ENCODE measurements at places on chromosomes 1 and 21.

DNA sequence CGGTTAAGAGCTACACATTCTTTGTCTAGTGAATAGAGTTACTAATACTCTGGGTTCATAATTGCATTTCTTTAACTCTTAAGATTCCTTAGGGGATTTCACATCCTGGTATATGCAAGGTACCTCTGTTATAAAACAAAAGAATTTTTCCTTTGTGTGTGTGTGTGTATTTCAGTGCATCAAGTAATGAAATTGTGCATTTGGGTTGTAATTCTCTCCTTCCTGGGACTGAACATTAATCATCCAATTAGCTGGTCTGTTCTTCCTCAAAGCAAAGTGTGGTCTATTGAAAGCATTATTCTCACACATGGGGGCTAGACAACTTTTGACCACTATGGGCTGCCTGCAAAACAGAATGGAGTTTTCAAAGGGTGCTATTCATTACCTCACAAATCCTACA is 74.0 kb downstream of the ZC3H11B start:
- no peak for DNase-seq

DNA sequence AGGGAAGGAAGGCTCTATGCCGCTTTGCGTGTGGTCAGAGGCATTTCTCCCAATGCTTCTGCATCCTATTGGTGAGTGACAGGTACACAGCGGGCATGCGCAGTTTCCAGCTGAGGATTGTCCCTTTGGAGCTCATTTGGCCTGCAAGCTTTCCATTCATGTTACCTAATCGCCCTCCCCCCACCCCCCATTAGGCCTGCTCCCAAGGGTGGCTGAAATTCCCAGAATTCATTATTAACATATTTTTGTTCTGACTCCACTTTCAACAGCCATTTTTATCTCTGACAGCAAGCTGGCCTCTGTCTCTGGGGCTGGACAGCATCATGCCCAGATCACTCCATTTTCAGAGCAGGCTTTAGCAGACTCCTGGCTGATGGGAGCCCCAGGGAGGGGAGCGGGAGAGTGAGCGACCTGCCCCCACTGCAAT is 25.6 kb downstream of the MIS18A start:
- DNase-seq = no peak

- DNase-seq = no peak
Observed at GRCh38 chr1:108057541-108057940, 92.6 kb upstream of the VAV3 start.

DNA sequence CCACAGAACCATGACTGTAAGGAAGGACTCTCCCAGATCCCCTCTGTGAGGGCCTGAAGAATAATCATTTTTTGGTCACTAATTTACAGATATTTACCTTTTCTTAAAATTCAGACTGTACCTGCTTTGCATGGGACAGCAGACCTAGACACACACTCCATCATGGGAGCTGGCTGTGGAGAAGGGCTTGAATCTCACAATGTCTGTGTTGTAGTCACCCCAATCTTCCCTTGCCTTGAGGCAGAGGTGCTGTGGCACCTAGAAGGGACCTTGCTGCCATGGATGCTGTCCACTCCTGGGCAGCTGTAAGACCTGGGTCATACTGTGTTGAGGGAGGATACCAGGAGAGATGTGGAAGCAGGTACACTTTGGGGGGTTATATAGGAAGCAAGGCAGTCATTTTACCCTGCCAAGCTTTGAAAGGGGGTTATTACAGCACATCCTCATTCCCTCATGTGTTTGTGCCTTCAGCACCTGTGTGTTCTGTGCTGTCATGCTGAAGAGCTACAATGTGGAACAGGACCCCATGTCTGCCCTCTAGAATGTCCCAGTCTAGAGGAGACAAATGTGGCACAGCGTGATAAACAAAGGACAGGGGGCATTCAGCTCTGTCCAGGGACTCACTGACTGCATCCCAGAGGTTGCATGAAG is 27.1 kb downstream of the TRAF5 start:
- no peak for DNase-seq

DNA sequence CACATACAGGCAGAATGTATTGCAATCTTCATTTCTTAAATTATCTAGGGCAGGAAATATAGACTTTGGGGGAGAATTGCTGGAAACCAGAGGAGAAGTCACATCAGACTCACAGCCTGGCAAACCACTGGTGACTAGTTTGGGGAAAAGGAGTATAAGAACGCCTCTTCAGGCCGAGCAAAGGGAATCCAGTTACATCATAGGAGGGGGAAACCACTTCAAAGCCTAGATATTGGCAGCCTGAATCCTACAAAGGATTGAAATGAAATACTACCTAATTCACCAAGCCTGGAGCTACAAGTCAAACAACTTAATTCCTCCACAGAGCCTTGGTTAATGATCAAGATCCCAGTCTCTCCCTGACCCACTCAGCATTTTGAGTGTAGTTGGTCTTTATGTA is 121.7 kb downstream of the SLC30A10 start:
- DNase-seq = no peak

- no peak for DNase-seq
Observed at GRCh38 chr1:24027838-24028468, 47.8 kb upstream of the SRSF10 start.

GRCh38 chr1:54459140-54459539 is 52.9 kb upstream of the SSBP3 start:
- no peak for DNase-seq

DNA sequence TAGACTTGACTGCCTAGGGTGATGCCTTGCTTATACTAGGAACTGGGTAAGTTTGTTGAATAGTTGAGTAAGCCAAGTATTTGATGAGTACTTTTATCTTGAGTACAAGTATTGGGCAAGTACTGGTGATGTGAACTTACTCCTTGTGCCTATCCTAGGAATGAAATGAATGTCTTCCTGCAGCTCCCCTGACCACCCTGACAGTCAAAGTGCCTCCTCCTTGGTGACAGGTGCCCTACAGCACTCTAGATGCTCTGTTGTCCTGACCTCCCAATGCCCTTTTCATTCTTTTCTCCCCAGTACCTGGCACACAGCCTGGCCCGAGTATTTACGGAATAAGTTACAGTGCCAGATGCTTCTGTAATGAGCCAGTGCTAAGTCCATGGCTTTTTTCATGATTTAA is 25.5 kb downstream of the PCSK9 start:
- DNase-seq = no peak

GRCh38 chr1:31693231-31693630 is 10.6 kb downstream of the COL16A1 start:
- no peak for DNase-seq

GRCh38 chr1:231232870-231233734 is 7.9 kb upstream of the GNPAT start:
- no peak for DNase-seq

DNA sequence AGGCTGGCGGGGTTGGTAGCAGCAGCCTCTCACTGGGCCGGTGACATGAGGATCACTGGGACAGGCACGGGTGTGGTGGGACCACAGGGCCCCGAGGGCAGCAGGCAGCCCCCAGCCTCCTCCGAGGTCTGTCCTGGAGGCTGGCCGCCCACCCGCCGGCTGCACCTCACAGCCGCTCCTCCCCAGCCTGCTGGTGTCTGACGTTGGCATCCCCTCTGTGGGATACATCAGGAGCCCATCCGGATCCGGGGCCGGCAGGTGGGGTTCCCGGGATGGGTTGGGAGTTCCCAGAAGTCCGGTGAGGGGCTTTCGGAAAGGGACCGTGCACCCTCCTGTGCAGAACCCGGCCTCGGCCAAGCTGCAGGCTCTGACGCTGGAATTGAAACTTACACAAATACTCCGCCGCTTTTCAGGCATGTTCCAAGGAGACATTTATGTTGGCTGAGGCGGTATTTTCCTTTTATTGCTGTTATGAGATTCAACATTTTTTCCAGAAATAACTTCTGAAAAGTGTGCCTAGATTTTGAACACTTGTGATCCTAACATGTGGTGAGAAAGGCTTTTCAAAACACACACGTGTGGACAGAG is 142.1 kb upstream of the ARHGEF16 start:
- no peak for DNase-seq

GRCh38 chr1:171740987-171741871 is 636 bp downstream of the VAMP4 start:
- DNase-seq = peak; percentile 63

- DNase-seq = no peak
Observed at GRCh38 chr1:165375623-165376022, 19.1 kb upstream of the LMX1A start.

DNA sequence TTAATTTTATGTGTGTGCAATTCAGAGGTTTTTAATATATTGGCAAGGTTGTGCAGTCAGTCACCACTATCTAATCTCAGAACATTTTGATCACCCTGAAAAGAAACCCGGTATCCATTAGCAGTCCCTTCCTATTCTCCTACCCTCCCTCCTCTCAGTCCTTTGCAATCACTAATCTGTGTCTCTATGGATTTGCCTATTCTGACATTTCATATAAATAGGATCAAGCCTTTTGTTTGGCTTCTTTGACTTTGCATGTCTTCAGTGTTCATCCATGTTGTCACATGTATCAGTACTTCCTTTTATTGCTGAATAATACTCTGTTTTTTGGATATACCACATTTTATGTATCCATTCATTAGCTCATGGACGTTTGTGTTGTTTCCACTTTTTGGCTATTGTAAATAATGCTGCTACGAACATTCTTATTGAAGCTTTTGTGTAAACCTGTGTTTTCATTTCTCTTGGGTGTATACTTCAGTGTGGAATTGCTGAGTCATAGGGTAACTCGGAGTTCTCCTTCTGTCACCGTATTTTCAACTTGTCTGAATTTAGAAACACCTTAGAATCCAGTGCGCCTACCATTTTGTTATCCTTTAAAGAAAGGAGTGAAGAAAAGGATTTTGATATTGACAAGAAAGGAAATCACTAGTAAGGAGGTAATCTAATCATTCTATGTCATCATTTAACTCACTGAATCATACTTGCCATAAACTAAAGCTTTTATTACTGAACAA is 3.4 kb downstream of the CEP85 start:
- no peak for DNase-seq

GRCh38 chr1:109605381-109605780 is 14.0 kb downstream of the GNAT2 start:
- DNase-seq = no peak

DNA sequence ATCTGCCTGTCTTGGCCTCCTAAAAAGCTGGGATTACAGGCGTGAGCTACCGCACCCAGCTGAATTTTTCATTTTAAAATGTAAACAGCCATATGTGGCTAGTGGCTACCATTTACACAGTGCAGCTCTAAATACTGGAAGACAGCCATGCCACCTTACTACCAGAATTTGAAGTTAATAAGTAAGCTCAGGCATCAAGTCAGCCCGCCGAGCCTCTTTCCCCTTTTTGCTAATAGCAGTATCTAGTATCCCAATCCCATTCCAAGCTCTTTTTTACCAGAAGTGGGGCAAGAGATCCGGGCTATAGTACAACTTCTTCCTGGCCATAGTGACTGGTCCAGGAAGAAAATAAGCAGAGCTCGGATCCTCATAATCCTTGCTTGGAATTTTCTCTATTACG is 15.1 kb downstream of the TAF13 start:
- DNase-seq = no peak

- no peak for DNase-seq
Observed at GRCh38 chr1:30322859-30323257, 400.5 kb downstream of the MATN1 start.

DNA sequence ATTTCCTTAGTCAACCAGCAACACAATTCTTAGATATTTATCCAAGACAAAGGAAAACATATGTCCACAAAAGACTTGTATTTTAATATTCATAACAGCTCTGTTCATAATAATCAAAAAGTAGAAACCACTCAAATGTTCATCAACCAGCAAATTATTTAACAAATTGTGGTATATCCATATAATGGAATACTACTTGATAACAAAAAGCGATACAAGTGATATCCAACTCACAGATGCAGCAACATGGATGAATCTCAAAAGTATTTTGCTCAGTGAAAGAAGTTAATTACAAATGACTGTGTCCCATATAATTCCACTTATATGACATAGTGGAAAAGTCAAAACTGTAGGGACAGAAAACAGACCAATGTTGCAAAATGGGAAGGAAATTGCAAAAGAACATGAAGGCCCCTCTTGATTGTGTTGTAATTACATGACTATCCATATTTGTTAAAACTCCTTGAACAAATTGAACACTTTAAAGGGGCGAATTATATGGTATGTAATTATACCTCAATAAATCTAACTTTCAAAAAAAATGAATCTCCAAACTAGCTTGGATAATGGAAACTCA is 116.9 kb downstream of the EDEM3 start:
- no peak for DNase-seq

DNA sequence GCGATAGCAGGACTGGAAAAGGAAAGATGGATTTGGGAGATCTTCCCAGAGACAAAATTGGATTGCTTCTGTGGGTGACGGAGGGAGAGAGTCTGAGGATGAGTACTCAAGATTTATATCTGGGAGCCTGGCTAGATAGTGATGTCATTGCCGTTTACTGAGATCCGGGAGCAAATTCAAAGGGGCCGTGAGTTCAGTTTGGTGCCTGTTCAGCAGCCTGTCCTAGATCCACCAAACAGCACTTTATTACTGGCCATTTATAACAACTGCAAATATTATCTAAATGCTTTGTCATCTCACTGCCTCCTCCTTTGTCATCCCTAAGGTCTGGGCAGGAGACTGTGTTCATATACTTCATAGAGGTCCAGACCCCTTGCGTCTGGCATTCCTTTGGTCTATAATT is 29.2 kb downstream of the MAPKAPK2 start:
- no peak for DNase-seq

DNA sequence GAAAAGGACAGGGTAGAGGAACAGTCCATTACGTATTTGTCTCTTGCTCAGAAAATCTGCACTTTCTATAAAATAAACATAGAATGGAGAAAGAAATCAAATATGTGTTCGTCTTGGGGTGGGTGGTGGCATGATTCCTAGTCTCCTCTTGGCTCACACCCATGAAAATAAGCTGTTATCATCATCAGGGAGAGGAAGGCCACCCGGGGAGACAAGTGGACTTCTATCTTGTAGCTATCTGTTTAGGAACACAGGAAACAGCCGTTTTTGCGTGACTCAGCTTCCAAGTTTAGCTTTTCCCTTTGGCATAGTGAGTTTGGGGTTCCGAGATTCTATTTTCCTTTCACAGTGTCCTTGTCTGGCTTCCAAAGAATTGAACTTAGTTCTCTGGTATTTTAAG is 622.3 kb downstream of the PTPRU start:
- DNase-seq = no peak

- DNase-seq = no peak
Observed at GRCh38 chr1:222627232-222627631, 9.3 kb downstream of the MIA3 start.

- no peak for DNase-seq
Observed at GRCh38 chr1:223233410-223234169, 90.5 kb upstream of the TLR5 start.

GRCh38 chr1:1964811-1965210 is 38.8 kb downstream of the CFAP74 start:
- no peak for DNase-seq

GRCh38 chr1:93694039-93694438 is 12.4 kb upstream of the BCAR3 start:
- no peak for DNase-seq

DNA sequence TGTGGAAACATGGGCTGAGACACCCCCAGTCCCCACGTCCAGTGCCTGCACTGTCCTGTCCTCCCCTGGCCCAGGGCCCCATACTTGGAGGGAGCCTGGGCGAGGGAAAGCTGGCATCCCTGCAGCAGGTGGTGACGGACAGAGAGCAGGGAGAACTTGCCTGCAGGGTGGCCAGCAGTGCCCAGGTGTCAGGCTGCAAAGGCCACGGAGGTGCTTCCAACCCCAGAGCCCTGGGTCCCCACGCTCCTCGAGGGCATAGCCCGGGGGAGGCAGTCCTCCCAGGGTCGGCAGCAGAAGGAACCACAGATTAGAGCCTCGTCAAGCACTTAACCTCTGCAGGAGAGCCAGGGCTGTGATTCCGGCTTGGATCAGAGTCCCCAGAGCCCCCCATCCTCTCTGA is 77.5 kb downstream of the ARHGEF16 start:
- no peak for DNase-seq
